ENCODE measurements at places on chromosomes 3 and 15.

DNA sequence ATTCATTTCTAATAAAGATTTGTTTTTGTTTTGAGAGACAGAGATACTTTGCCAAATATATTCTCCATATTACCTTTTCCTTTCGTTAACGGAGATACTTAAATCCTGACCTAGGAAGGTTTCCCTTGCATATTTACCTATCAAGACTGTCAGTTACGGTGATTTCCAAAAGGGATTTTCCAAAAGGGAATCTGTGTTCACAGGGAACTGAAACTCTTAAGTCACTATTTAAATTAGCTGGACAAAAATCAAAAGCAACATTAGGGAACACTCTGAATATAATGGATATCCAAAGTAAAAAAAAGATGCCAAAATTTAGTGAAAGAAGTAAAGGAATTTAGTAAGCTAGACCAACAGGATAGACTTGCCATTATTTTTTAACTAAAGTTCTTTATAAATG, 576 bp downstream of the LRRFIP2 start:
- no peak for DNase-seq

GRCh38 chr15:63601704-63602185, 4.6 kb downstream of the FBXL22 start:
- no peak for DNase-seq

DNA sequence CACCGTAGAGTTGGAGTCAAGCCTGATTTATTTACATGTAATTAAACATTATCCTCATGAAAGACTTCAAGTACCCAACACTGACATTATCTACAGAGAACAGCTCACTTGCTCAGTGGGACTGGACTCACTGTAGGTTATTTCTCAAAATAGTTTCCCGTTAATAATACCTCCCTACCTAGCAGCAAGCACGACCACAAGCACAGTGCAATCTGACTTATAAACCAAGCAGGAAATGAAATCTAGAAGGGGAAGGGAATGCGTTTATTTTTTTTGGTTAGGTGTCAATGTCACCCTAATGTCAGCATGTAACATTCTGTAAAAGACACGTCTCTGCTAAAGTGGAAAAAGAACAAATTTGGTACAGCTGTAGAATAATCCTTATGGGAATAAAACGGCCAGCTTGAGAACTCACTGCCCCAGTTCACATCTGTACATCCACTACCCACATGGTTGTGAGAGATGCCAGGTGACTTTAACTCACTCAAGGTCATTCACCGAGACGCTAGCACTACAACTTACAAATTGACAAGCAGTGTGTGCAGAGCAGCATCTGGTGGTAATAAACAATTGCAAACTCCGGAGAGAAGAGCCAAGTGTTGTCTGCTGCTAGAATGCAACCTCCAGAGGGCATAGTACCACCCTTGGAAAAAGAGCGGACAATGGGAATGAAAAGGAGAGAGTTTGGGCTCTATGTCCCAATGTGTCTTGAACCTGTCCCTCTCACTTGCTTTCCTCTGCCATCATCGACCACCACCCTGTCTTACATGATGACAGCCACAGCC, 242.5 kb downstream of the CADPS start:
- no peak for DNase-seq

DNA sequence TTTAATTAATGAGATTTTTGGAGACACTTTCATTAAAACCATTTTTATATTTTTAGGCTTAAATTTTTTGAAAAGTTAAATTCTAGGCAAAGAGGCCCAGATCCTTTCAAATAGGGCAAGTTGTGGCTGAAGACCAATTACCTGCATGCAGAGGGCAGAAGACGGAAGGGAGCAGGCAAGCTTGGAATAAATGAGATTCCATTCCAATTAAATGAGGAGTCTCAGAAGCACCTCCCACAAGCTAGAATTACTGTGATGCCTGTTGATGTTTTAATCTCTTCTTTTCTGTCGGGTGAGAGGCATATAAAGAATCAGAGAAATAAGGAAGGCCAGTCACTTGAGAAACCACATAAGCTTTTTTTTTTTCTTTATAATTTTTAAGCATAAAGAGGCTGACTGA, 46.8 kb downstream of the KBTBD8 start:
- no peak for DNase-seq

DNA sequence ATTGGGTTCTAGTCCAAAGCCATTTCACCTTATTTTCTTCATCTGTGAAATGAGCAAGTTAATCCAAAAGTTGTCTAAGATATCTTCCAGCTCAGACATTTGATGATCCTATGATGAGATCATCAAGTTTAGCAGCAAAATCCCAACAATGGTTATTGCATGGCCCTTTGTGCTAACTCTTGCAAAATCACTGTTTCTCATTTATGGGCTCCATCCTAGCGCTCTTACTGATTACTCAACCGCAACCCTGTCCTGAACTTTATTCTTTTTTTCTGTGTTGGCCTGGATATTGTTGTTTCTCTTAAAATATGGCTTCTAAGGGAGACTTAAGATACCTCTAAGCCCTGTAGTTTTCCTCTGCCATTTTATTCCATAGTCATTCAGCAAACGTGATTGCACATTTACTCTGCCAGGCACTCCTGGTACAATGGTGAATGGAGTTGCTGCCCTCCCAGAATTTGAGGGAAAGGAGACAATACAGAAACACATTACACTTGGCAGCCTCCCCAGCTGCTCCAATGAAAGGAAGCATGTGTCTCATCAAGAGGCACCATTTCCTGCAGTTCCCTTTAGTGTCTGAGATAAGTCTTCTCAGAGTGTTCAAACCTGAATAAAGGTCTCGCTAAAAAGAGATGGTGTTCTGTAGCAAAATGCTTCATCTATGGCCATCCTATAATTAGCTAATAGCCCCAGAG, 4.4 kb downstream of the GXYLT2 start:
- DNase-seq: no peak

- no peak for DNase-seq
Measured at GRCh38 chr15:90594301-90594738, 64.6 kb downstream of the CRTC3 start.

DNA sequence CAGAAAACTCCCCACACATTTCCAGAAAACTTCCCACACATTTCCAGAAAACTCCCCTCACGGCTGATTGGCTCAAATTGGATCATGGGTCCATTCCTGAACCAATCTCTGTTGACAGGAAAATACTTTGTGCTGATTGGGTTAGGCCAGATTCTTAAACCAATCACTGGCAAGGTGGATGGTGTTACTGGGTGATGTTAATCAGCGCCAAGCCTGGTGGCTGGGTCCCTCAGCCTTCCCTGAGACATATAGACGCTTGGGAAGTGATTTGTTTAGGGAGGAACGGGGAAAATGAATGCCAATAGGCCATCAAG, 199.4 kb upstream of the UBE2E2 start:
- DNase-seq: no peak

GRCh38 chr15:32106401-32107381, 76.4 kb downstream of the CHRNA7 start:
- DNase-seq: no peak

DNA sequence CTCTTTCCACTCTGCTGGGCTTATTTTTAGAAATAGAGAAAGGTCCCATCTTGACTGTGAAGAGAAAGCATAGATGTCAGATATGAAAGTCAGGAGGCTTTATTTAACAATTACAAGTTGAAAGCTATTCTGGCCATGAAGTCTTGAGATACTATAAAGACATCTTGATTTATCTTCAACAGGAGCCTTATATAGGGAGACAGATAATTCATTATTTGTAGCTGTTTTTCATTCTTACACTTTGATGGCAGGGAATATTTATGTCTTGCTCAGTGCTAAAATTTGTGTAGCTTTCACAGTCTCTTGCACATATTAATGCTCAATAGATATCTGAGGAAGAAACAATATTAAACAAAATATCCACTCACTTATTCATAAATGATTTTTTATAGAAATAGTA, 248.8 kb downstream of the C3orf38 start:
- no peak for DNase-seq

DNA sequence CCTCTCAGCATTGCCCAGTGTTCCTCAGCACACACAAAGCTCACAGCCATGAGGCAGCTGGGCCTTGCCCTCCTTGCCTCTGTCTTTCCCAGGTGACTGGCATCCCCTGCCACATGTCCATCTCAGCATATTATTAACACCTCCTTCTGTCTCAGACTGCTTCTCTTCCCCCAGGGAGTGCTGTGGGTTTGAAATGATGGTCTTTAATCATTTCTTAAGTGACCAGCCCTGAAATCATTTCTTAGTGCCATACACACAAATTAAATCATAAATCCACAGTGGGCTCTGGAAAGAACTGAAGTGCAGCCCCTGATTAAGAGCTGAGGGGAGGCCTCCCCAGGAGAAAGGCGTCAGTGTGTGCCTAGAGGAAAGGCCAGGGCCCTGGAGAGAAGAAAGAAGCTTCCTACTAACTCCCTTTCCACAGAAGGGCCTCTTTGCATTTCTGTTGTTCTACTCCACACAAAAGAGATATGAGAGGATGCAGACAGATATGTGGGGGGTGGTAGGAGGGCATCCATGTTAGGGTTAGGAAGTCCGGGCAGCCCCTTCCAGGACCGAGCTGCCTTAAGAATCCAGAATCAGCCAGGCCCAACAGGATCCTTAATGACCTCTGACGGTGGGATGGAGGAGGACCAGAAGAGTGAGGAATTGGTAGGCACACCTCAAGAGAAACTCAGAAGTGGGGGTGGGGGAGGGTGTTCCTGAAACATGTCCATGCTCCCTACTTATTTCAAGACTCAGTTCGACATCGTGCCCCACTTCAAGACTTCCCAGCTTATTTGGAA, 290.8 kb downstream of the EPHB1 start:
- no peak for DNase-seq

- DNase-seq: no peak
Measured at GRCh38 chr3:166554023-166554422, 716.8 kb upstream of the BCHE start.

DNA sequence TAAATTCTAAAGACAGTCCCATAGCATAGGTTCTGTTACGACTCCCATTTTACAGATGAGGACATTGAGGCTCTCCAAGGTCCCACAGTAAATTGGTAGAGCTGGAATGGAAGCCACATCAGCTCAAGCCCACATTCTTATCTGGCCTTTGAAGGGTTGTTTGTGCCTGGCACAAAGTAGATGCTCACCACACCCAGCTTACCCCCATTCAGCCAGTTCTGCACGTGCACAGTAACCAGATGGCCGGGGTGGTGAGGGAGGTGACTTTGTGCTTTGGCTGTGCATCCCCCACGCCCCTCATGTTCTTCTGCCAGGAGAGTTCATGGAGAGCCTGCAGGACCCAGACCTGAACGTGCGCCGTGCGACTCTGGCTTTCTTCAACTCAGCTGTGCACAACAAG, 16.2 kb downstream of the RPL32 start:
- DNase-seq: no peak

GRCh38 chr3:34807611-34808010, 831.7 kb upstream of the ARPP21 start:
- DNase-seq: no peak

DNA sequence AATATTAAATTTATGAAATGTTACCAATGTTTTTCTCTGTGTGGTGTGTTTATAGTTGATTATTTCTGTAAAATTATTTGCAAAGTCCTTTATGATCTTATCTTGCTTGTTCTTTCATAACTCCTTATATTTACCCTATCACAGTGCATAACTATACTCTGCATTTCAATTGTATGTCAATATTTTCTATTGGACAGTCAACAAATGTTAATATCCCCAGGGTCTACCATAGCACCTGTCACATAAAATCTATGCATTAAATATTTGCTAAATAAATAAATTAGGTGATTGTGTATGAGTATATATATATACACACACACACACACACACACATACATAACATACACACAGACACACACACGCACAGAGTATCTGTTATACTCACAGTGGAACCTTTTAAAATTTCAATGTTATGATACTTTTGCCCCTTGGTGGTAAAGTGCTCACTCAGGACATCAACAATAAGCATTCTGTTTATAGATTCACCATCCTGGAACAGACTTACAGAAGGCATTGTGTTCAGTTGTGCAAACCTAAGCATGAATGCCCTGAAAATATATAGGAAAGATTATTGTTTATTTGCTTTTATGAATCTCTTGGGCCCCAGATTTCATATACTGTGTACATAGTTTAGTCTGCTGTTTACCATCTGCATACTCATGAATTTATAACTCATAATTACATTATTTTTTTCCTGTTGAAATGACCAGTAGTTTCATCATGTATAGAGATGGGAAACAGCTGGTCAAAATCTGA, 443.7 kb downstream of the EPHA6 start:
- DNase-seq: no peak

DNA sequence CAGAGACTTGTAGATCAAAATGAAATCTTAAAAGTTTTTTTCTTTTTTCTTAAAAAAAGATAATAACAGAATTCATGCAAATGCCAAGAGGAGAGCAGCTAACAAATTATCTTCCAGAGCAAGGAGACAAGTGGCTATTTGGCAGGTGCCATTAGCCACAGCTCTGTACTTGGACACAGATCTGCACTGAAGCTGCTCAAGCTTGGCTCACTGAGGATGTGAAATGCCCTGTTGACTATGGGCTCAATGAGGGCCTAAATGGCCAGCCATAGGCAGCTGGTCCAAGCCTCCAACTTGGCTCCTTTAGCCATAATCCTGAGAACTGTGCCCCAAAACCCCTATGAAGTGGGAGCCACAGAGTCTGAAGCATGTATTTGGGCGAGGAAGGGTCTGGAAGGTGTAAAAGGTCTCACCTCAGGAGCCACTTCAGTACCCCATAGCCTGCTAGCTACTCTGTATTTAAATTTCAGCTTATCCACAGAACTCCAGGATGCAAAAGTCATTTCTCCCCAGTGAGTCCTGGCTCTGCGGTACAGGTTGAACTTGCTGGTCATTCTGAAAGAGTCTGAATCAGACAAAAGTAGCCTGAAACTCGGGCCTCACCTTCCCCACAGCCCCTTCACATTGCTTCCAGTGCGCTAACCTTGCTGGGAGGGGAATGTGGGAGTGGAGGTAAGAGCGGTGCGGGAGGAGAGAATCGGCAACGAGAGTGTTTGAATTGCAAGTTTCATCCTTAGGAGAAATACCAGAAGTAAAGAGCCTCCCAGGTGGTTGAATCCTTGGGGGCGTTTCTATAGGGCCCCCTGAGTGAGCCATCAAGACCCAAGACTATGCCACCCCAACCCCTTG, 48.0 kb downstream of the ZIC4 start:
- DNase-seq: no peak

DNA sequence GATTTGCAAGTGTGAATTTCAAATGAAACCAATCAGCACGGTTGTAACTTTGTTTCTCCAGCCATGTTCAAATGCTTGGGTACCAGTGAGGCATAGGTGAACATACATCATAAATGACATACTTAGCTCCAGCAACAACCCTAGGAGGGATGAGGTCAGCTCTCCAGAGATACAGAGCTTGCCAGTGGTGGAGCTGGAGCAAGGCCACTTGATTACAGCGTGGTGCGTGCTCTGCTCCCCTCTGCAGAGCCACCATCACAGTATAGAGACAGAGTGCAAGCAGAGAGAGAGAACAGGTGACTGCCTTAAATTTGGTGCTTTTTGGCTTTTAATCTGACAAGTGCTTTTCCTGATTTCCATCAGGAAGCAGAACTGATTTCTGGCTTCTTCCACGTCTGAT, 275.1 kb downstream of the PDZRN3 start:
- no peak for DNase-seq

DNA sequence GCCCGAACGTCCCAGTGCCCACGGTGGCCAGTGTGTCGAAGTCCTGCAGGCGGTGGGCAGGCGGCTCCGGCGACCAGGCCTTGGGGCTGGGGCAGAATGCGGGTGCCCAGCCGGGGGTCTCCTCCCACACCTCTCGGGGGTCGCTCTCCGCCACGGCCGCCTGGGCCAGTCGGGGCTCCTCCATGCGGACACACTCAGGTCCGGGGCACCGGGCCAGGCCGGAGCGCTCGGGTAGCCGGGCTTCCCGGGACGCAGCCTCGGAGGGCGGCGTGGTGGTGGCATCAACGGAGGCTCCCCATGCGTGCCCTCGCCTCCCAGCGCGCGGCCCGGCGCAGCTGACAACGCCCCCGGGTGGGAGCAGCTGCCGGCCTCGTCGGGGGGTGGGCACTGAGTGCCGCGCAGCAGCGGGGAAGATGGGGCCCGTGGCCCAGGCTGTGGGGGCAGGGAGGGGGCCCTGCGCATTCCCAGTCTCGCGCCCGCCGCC, 30.1 kb upstream of the CERS3 start:
- no peak for DNase-seq

Measured in cortex of kidney (tissue), 1 donor.